ENCODE measurements at places on chromosomes 3 and 15. TPM values are rescaled to one million over a fixed set of nuclear protein-coding genes. Genes with fewer than 3 reads are reported as not detected.

- no peak for DNase-seq
Measured at GRCh38 chr3:51997935-51998596, 2.4 kb upstream of the RPL29 start.

GRCh38 chr3:153246806-153247205 lies 84.8 kb downstream of the RAP2B start:
- no peak for DNase-seq

Gene VGLL3
- total RNA-seq = 2.7 TPM

- DNase-seq = peak; percentile 82
Measured at GRCh38 chr3:138367911-138368310, 19.5 kb downstream of the MRAS start.

DNA sequence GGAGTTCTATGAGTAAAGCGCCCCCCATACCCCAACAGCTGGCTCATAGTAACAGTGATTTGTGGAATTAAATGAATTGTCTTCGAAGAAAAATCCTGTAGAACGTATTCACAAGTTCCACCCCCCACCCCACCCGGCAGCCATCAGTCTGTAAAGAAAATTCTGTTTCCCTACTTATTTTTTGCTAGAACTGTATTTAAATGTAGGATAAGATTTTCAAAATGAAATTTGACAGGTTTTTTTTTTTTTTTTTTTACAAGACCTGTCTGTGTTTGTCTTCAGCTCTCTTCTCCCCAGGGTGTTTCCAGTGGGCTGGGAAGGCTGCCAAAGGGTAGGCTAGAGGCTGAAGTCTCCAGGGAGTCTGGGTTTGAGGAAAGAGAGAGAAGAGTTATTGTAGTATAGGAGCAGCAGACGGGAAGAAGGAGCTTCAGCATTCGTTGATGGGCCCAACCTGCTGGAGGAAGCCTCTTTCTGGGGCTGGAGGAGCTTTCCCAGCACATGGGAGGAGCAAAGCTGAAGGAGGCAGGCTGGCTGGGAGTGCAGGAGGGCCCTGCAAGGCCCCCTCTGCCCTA lies 130.6 kb upstream of the SEMA6D start:
- peak; percentile 70 for DNase-seq

Gene CCR4
- total RNA-seq = 0.08 TPM

DNA sequence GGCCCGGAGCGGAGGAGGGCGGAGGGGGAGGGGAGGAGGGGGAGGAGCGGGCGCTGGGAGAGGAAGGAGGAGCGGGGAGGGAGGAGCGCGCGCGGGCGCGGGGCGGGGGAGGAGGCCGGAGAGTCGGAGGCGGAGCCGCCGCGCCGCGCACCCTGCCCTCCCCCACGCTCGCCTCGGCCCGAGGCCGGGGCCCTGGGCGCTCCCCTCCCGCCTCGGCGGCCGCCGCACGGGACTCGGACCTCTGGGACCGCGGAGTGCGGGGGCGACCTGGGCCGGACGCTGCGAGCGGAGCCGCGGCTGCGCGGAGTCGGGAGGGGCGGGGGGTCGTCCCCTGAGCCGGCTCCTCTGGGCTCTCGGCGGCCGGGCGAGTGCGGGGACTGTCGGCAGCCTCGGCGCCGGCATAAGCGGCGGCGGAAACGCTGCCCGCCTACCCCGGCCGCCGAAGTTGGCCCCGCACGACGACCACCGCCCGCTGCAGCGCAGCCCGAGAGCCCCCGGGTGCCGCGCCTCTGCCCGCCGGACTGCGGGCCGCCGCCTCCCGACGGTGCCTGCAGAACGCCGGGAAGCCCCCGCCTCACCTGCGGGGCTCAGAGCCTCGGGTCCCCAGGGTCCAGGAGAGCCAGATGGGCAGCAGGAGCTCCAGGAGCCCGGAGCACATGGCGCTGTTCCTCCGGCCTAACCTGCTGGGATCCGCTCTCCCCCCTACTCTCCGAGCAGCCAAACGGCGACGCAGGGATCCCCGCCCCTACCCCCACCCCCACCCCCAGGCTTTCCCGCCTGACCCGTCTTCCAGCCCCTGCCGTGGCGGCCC lies 406 bp upstream of the GABRB3 start:
- DNase-seq = peak; percentile 66

- no peak for DNase-seq
Measured at GRCh38 chr3:75144406-75144805, 519.7 kb upstream of the FRG2C start.

DNA sequence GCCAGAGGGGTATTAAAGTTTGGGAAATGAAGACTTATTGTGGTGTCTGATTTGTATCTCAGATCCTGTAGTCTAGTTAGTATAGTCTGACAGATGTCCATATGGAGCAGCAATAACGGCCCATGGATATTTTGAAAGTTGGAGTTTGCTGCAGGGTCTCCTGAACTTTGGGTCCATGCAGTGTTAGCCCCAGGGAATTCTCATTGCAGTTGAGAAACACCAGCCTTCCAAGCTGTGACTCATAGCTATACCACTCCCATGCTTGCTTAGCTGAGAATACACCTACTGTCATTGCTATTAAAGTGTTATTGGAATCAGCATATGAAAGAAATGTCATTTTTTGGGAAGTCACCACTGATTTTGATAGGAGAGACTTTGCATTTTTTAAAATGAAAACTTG lies 29.2 kb downstream of the TMOD2 start:
- DNase-seq = no peak

DNA sequence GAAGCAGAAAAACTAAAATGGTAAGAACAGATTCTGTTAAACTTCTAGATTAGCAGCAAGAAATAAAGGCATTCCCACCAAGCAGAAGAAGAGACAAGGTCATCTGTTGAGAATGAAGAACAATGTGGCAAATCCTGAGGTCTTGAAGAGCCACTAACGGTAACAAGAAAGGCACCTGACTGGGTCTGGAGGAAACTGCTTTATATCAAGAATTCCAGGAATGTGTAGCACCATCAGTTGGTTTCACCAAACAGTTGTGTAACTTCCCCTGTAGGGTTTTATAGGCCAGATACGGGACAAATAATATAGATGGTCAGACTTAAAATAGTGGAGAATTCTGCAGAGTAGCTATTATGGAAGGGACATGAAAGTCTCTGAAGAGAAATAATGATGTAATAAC lies 57.3 kb downstream of the ACAP2 start:
- no peak for DNase-seq

- peak; percentile 54 for DNase-seq
Measured at GRCh38 chr3:149377408-149378364, at the start of gene TM4SF1. TM4SF1 (minus strand) TSS chr3:149377649; CDS start chr3:149377547, 102 bp downstream.

Gene SCAPER
- total RNA-seq = 47.8 TPM

GRCh38 chr15:55284426-55284825 lies 5.2 kb downstream of the RAB27A start:
- no peak for DNase-seq

Gene BOC
- 7.4 TPM for total RNA-seq

Gene BFSP2
- total RNA-seq = not detected

DNA sequence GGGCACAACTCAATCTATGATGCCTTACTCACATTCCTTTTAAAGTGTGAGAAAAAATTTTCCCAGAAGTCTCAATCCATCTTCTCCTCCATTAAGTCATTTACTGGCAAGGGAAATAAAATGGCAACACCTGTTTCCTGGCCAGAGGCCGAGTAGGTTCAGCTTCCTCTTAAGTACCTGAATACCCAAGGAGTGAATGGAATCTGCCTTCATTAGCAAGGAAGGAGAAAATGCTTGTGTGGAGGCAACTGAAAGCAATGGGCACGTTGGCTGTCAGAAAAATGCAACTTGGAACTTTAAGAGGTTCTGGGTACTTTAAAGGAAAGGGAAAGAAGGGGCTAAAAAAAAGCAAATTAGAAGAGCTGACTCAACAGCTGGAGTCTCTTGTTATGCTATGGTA lies 423.6 kb upstream of the ARL6 start:
- no peak for DNase-seq

Gene OSTN
- total RNA-seq = not detected

DNA sequence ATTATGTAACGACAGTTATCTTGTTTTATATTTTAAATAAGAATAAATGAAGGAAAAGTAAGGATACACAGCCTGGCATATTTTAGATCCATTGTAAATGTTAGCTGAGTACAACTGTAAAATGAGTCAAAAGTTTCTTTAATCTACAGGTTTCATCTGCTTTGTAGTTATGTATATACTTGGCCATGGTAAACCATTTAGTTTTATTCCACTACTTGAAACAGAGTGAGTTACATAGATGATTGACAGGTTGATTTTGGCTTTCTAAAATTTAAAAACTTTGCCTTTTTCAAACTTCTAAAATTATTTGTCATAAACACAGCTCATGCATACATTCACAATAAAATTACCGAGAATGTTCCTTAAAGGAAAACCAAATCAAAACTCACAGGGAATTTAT lies 371.2 kb downstream of the ROBO1 start:
- DNase-seq = no peak

GRCh38 chr3:123745184-123745855 lies 138.8 kb downstream of the MYLK start:
- DNase-seq = no peak

GRCh38 chr3:178306432-178307115 lies 229.7 kb upstream of the KCNMB2 start:
- no peak for DNase-seq

Gene MRPS25
- total RNA-seq = 152 TPM

Data from Right ventricle myocardium superior (tissue), 1 donor.